GM06990 (cell line): ENCODE measurements at places on chromosomes 1 and 21.

GRCh38 chr1:86798608-86799291 is 94.4 kb downstream of the SH3GLB1 start:
- DNase-seq, result no peak

DNA sequence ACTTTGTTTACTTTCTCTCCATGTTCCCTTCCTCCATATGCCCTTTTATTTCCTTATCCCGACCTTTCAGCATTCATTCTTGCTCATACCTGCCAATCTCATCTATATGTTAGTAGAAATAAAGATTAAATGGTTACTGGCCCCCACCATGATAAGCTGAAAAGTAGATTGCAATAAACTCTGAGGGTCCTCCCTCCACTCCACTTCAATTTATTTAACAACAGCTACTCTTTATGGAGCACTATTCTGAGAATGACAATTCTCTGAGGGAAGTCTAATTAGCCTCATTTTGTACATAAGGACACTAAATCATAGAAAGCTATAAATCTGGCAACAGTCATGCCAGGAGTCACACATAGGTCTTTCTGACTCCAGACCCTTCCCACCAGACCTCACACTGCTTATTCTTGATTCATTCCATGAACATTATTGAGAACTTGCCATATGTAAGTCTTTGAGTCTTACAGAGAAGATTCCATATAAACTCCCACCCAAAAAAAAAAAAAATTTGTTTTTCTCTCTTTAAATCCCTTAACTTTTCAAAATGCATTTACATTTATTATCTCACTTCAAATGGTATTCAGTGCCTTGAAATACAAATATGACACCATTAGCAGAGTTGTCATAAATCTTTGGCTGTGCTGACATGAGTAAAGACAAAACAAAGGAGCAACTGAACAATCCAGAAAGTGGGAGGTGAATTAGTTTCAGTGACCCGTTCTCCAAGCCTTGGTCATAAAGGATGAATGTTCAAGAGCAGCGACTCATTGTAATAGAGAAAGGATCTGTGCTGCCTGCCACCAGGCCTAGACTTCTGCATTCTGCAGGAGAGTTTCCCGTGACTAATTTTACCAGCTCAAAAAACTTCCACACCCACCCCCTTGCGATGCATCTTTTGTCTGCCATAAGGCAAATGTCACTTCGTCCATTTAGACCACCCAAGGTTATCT is 28.5 kb downstream of the PALMD start:
- no peak for DNase-seq

DNA sequence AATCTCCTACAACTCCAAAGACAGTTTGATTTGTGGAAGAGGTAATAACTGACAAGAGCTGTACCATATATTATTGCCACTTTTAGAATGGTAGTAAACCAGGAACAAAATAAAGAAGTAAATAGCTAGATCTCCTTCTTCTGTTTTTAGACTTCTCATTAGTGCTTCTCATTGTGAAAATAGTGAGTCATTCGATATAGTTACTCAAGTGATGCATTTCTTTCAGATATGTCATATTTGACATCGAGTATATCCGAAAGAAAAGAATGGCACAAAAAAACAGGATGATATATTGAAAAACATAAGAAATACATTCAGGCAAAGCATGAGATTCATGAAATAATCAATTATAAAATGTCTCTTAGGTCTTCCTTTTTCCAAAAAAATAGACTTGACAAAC is 1346.1 kb downstream of the BRINP3 start:
- no peak for DNase-seq

GRCh38 chr1:107976836-107977235 is 11.9 kb upstream of the VAV3 start:
- DNase-seq, result peak; percentile 12

DNA sequence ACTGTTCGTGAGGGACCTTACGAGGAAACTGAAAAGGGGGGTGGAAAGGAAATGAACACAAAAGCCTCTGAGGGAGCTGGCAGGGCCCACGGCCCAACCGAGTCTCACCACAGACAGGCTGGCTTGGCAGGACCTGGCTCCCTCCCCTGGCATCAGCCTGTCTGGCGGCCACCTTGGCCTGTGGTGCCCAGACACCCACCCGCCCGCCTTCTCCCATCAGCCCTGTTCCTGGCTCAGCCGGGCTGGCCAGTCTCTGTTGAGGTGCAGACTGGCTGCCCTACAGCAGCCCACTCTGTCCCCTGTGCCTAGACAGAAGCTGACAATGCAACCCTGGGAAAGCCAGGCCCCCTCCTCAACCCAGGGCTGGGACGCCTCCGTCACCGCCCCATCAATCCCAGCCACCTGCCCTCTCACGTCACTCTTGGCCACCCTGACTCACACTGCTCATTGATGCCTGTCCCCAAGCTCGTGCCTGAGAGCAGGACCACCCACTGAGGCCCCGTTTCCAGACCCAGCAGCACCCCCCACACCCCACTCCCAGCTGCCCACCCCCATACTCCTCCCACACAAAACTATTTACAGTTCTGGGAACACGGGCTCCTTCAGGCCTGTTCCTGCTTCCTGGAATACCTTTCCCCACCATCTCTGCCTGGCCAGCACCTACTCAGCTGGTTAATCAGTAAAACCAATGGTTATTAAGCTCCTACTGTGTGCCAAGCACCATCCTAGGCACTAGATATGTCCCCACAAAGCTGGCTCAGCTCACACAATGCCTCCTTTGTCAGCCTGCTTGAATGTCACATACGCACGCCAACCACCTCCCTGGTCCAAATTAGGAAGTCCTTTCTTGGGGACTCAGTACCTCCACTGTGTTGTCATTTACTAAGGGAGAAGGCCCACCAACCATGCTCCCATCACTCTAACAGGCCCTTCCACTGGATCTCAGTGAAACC is 22.7 kb downstream of the SDC3 start:
- DNase-seq, result no peak

DNA sequence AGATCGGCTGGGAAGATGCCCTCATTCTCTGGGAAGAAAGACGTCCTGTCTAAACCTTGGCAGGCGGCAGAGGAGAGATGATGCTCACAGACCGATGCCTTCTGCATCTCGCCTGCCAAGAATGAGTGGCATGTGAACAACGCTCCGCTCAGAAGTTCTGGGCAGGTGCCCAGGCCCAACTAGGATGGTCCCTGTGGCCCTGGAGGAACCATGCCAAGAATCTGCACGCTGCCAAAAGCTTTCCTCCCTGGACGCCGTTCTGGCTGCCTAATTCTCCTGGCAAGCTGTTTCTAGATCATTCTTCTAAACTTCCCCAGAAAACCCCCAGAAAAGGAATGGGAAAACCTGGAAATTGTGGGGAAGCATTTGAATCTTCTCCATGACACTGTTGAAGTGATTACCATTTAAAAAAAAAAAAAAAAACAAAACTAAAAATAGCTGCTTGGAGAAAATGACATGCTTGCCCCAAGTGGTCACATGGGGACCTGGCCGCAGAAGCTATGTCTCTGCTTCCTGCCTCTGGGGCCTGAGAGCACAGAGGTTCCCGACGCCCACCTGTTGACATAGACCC is 440.9 kb downstream of the PRDM2 start:
- DNase-seq, result no peak

GRCh38 chr1:65479554-65480204 is 59.2 kb downstream of the LEPR start:
- DNase-seq, result no peak

- DNase-seq, result no peak
These were observed 46.9 kb downstream of the SLC45A1 start for GRCh38 chr1:8364528-8365442.

- no peak for DNase-seq
These were observed 30.8 kb downstream of the XCL2 start for GRCh38 chr1:168512864-168513595.

GRCh38 chr1:40978886-40979240 is 633 bp upstream of the CTPS1 start:
- no peak for DNase-seq

DNA sequence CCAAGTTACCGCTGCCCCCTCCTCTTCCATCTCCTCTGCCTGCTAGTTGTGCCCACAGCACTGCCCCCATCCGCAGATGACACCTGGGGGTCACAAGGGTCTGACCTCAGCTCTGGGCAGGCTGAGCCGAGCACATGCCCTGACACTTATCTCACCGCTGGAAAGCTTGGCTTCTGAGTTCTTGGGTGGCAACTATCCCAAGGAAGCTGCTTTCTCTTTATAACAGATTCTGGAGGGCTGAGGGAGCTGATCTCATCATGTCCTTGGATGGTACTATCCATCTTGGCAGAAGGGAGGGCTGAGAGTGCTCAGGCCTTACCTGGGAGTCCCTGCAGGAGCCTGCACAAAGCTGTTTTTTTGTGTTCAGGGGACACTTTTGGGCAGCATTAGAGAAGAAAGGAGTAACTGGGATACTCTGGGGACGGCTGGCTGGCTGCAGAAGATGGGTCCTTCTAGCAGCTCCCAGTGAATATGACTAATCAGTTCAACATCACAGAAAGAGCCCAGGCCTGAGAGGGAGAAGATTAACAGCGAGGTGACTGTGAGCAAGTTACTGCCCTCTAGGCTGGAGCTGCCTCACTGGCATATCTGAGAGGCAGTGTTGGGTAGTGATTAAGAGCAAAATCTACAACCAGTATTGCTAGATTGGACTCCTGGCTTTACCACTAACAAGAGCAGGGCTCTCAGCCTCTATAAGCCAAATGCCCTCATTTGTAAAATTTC is 71.6 kb downstream of the PLXNA2 start:
- no peak for DNase-seq

- no peak for DNase-seq
These were observed 7.4 kb upstream of the TRIM58 start for GRCh38 chr1:247849616-247850015.

GRCh38 chr1:24541711-24542346 is 14.1 kb upstream of the NCMAP start:
- DNase-seq, result no peak

- no peak for DNase-seq
These were observed 54.9 kb downstream of the CAMK2N1 start for GRCh38 chr1:20431176-20431460.

GRCh38 chr1:49016030-49016977 is 239.6 kb upstream of the BEND5 start:
- DNase-seq, result no peak

DNA sequence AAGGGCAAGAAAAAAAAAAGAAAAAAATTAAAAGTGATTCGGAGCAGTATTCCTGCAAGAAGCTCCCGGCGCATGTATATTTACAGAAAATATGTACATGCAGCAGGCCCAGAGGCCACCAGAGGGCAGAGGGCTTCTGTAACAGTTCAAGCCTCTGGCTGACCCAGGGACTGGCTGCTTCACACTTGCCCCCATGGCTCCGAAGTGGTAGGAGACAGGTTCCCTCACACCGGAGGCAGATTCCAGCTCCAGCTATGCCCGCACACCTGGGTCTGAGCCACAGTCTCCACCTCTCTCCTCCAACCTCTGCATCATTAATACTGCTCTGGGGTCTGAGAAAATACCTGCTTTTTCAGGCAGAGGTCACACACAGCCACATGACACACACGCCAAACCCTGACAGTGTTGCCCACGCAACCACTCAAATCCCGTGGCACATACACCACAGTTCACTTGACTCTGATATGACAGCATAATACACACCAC is 2.2 kb upstream of the ARHGAP30 start:
- DNase-seq, result peak; percentile 36

DNA sequence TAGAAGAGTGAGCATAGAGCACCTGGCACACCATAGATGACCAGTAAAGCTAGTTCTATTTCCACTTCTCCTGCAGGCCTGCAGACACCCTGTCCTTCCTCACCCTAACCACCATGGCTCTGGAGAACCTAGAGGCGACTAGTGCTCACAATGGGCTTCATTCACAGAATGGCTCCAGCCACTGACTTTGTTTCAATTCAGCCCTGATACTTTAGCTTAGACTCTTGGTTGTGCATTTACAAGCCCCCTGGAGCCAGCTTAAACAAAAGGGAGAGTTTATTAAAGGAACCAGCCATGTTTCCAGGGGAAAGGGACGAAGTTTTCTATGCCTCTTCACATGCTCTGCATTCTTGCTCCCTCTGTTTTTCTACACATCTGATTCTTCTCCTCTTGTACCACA is 123.7 kb downstream of the NAV1 start:
- DNase-seq, result no peak

DNA sequence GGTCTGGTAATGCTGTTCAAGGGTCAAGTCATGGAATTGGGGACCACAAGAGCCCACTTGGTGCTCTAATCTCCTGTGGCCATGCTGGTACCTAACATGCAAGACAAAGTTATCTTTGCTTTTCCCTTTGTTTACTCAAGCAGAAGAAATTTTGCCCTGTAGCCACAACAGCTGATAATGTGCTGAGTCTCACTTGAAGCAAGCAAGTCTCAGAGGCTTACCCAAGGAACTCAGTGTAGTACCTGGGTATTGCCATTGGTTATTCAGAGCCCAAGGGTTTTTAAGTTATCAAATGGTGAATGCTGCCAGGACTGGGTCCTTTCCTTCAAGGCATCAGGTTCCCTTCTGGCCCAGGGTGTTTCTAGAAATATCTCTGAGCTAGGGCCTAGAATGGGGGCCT is 198.9 kb upstream of the RNPC3 start:
- no peak for DNase-seq

- DNase-seq, result no peak
These were observed 55.4 kb upstream of the JAK1 start for GRCh38 chr1:65021795-65022194.

GRCh38 chr1:88061492-88062177 is 622.4 kb upstream of the PKN2 start:
- no peak for DNase-seq

DNA sequence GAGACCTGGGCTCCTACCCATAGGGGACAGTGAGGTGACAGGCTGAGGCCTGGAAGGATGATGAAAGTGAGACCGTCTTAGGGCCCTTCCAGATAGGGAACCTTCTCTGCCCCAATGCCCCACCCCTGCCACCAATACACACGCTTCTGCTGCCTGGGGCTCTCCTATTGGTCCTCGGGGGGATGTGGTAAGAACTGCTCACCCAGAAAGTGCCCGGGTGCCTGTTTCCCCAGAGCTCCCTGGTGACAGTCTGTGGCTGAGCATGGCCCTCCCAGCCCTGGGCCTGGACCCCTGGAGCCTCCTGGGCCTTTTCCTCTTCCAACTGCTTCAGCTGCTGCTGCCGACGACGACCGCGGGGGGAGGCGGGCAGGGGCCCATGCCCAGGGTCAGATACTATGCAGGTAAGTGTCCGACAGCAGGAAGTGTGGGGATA is 948 bp downstream of the SEMA4A start:
- DNase-seq, result peak; percentile 73

DNA sequence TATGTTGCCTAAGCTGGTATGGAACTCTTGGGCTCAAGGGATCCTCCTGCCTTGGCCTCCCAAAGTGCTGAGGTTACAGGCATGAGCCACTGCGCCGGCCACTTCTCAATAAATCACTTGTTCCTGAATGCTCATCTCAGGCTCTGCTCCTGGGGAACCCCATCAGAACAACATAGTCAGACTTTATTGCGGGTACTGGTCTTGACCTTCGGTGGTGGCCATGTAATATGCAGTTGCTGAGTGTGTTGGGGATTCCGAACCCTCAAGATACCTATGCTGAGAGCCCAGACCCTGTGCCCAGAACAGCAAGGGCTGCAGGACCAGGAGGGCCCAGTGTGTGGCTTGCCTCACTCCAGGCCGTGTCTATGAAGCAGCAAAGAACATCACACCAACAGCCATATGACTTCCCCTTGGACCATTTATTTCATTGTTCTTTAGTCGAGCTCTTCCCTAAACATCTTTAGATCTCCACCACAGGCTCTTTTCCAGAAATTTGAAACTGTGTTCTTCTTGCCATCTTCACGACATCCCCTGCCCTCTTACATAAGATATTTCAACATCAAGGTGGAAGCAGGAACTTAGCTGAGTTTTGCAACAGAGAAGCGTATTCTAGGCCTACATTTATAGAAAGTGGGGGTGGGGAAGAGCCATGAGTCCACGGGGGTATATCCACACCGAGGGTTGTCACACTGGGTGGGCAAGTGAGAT is 12.7 kb upstream of the SDHB start:
- no peak for DNase-seq

- DNase-seq, result peak; percentile 62
These were observed 63.0 kb upstream of the PRDX6 start for GRCh38 chr1:173414136-173414535.
